ENCODE measurements at places on chromosomes 5 and 9.

GRCh38 chr5:3417376-3417943, 178.2 kb upstream of the IRX1 start:
- DNase-seq, result no peak

GRCh38 chr9:92140074-92140753, 25.0 kb upstream of the SPTLC1 start:
- DNase-seq, result peak; percentile 38

DNA sequence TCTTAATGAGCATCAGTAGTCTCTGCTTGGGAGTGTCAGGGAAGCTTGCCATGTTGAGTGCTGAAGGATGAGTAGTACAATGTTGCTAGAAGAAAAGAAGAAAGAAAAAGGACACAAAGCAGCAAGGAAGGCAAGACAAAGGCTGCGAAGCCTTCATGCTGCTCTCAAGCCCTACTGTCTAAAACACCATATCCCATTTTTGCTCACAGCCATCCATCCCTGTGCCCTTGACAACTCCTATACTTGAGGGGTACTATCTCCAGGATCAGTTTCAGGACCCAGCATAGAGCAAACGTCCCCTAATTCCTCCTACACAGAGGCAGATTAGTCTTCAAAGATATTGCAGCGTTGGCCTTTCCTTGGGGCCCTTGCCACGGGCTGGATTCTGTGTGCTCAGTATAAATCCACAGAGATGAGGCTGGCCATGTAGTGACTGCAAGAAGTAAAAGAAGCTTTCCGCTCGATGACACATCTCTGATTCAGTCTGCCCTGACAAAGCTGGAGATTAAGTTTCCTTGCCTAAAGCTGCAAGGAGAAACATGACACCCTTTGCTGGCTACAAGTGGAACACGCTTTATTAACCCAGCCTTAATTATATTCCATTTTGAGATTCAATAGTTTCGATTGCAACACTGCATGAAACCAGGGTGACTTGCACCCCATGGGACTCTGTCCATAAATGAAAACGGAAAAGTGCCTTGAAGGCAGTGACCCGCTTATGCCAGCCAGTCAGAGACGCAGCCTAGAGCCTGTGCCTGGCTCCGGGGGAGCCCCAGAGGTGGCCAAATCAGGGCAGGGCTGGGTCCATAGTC, 304.6 kb downstream of the ACTL7B start:
- no peak for DNase-seq

DNA sequence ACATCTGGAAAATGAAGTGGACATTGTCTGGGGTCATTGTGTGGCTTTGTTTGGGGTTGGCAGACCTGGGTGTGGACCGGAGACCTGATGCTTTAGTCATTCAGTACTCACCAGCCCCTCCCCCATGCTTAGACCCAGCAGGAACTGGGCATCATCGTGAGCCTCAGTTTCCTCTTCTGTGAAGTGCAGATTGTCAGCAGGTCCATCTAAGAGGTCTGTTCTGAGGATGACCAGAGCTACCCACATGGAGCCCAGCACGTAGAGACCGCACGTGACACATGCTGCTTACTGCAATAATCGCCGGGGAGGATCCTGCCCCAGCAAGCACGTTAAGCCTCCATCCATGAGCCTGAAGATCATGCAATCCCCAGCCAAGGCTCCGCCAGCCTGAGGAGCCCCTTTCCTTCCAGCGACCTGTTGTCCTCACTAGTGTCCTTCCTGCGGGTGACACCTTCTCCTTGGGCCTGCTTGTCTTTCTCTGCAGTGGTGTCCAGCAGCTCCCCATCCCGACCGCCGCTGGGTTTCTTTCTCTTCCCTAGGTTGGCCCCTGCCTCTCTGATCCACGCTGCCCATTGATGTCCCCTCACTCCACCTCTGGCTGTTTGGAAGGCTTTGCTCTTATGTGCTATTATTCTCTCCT, 26.7 kb upstream of the IRX4 start:
- DNase-seq, result no peak

GRCh38 chr9:30757723-30758122, 1626.7 kb upstream of the ACO1 start:
- no peak for DNase-seq

DNA sequence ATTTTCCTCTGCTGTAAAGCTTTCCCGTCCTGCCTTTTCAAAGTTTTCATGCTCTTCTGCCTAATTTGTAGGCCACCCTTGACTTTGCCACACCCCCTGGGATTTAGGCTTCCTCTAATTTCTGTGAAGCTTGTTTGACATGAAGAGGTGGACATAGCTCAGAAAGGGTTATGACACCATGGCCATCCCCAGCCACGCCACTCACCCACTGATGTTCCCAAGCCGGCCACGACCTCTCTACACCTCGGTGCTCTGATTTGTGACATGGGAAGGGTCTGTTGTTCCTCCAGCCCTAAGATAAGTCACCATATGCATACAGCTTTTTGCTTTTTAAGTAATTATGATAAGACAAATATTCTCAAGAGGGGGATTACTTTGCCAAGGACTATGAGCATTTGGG, 139.5 kb downstream of the BARX1 start:
- DNase-seq, result no peak

DNA sequence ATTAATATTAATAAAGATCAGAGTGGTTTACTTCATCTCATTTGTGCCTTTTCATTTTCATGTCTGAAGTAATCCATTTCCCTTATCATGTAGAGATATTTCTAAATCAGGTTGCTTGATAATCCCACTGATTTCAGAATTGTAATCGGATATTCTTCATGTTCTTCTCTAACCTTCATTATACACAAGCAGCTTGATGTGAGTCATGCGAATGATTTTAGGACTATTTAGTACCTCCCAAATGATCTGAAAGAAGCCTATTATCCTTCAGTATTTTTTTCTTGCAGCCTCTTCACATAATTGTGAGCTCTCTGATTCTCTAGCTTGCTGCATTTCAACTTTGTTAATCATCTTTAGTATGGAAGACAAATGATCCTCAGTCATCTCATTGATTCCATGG, 182.0 kb downstream of the GIN1 start:
- DNase-seq, result no peak

- no peak for DNase-seq
Measured at GRCh38 chr5:2191972-2192371, 309.2 kb upstream of the IRX4 start.

DNA sequence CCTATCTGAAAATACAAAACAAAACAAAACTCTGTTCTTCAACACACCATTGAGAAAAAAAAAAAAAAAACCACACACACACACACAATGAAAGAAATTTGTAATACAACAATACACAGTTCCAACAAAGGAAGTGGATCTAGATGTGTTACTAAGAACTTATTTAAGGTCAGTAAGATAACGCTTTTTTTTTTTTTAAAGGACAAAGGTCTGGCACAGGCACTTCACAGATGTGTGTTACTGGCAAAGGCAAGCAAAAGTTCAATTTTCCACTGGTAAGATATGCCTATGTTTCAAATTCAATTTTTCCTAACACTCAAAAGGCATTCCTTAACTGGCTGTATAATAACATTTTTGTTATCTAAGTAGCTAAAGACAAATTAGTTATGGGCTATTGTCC, 3.6 kb downstream of the RFK start:
- no peak for DNase-seq

DNA sequence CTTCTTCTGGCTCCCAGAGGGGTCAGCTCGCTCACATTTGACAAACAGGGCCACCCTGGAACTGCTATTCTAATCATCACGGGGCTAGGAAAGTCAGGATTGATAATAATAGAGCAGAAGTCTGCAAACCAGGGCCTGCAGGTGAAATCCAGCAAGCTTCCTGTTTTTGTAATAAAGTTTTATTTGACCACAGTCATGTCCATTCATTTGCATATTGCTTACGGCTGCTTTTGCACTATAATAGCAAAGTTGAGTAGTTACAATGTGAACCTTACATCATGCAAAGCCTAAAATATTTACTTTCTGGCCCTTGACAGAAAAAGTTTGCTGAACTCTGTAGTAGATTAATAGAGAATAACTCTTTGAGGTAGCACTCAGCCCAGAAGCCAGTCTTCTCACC, 63.2 kb upstream of the CTXN3 start:
- no peak for DNase-seq

DNA sequence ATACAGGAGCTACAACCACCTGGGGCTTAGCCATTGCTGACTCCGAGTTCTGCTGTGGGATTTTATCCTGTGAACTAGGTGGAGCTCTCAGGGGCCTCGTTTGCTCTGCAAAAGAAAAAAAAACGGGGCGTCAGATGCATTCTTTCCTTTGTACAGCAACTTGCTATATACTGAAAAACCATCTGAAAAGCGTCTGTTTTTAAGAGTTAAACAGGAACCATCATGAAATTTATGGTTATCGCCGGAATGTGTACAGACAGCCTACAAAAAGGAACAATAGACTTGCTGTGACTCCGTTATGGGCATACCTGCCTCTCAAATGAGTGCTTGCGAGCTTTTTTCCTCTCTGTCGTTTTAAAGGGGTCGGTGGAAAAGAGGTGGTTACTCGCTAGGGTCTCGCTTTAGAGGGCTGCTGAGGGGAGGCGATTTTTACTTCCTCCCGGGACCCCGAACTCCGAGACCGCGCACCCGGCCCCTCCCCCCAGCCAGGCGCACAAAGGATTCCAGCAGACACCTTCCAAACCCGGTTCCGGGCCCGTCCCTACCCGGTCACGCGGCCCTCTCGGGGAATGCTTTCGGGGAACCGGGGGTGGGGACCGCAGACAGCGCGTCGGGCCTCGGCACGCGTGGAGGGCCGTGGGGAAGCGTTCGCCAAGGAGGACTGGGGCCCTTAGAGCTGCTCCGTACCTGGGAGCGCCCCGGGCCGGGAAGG, 826 bp downstream of the PAIP1 start:
- DNase-seq, result peak; percentile 20

GRCh38 chr9:114046237-114046755, 31.8 kb downstream of the AMBP start:
- no peak for DNase-seq

- no peak for DNase-seq
Measured at GRCh38 chr5:2303431-2304100, 420.8 kb upstream of the IRX4 start.

DNA sequence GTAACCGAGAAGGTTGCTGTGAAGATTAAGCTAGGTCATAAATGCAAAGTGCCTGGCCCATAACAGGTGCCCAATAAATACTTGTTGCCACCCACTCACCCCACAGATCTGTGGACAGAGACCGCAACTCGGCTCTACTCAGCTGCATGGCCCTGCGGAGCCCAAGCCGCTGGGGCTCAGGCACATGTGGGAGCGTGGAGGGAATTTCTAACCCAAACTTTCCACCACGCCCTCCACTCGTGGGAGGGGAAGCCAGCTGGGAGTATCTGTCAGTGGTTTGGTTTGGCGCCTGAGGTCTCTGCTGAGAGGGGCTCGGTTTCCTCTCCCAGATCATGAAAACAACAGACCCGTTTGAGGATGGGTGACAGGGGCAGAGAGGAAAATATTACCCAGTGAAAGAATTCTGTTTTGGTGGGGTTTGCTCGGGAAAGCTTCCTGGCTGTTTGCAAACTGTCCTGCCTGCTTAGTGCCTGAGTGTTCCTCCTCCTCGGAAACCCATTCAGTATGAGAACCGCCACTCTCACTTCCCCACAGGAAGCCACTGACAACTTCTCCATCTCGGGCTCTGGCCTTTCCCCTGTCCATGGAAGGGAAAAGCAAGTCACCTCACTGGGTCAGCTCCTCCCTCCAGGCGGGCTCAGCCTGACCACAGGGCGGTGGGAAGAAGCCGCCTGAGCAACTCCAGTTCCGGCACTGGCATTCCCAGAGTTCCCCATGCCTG, 60.1 kb downstream of the RGS3 start:
- DNase-seq, result no peak

- no peak for DNase-seq
Measured at GRCh38 chr5:77806213-77806843, 30.2 kb upstream of the TBCA start.

GRCh38 chr9:125380406-125380805, 118.8 kb downstream of the GAPVD1 start:
- no peak for DNase-seq

DNA sequence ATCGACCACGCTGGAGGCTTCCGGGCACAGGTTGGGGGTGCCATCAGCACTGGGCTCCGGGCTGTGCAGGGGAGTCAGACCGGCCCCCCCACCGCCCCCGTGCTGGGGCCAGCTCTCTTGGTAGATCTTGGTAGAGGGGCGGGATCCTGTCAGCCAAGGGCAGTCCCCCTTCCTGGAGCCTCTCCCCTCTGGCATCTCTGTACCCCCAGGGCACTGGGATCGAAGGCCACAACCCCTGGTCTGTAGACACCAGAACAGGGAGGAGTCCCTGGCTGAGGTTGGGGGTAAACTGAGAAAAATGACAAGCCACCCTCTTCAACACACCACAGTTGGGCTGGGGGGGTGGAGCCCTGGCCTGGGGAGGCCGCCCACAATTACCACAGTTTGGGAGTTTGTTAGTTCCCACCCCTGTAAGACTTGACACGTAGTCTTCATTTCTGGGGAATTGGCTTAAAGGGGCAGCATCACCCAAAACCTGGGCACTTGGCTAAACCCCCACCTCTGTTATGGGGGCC, 882 bp downstream of the CERCAM start:
- no peak for DNase-seq

DNA sequence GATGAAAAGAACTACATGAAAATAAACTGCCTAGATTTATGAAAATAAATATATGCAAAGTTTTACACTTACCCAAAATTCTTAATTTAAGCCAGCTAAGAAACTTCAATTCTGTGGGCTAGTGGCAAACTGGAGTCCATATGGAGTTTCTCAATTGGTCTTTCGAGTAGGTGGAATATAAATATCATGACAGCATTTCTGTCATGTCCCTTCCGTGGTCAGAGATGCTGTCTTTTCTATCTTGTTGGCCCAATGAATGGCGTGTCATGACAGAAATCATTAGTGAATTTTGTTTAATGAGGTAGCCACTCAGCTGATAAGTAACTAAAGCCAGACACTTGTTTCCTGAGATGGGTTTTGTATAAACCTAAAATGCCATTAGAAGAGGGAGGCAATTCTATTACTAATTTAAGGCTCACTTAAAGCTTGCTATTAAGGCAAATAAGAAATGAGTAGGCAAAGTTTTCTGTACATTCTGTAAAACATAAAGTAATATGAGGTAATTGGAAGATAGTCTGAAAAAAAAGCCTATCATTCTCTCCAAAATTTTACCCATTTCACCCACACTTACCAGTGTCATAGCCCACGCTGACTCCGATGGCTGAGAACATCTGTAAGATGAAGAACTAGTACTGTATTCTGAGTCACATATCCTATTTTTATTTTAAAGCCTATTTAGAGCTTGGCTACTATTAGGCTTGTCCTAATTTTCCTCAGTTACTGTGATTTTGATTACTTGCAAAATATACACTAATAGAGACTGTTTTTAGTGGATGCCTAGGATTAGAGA, 419.3 kb upstream of the MEF2C start:
- no peak for DNase-seq

- no peak for DNase-seq
Measured at GRCh38 chr9:98081477-98082219, 25.1 kb downstream of the NANS start.

Data from C1 segment of cervical spinal cord (tissue), 14 donors.